ENCODE measurements at places on chromosomes 7 and 10.

DNA sequence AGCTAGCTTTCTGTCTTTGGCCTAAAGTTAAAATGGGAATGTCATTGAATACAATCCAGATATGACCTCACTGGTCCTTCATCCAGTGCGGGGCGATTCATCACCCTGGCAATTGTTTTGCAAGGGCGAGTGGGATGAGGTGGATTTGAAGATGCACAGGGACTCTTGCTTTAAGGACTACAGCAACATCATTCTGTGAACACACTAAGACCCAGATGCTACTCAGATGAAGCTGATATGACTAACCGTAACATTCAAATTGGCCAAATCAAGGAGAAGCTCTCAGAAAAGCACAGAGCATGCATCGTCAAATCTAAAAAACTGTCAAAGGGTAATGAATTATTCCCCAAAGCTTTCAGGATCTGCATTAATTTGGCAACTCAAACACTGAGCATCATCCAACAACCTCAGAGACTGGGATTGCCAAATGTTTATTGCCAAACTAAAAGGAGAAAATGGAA is 12.8 kb downstream of the CPA1 start:
- DNase-seq, result no peak

GRCh38 chr7:117019786-117020590 is 66.7 kb downstream of the ST7 start:
- no peak for DNase-seq

DNA sequence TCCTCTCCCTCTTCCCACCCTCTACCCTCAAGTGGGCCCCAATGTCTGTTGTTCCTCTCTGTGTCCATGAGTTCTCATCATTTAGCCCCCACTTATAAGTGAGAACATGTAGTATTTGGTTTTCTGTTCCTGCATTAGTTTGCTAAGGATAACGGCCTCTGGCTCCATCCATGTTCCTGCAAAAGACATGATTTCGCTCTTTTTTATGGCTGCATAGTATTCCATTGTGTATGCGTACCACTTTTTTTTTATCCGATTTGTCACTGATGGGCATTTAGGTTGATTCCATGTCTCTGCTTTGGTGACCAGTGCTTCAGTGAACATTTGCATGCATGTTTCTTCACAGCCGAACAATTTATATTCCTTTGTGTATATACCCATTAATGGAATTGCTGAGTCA is 51.7 kb upstream of the ATP6V0A4 start:
- no peak for DNase-seq

DNA sequence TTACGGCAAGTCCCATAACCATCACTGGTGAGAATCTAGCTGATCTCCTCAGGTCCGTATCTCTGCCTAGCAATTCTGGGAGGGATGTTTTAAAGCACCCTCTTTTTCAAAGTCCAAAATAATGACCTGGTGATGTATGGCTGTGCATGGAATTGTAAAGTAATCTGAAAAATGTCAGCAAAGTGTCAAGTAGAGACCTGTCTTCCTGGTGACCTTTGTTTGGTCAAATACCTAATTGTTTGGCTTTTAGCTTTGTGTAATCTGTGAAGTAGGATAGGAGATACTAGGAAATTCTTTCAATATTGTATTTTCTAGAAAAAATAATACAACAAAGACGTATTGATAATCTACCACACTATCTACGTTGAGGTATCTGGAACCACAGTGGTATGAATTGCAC is 51.0 kb downstream of the ABCB5 start:
- no peak for DNase-seq

DNA sequence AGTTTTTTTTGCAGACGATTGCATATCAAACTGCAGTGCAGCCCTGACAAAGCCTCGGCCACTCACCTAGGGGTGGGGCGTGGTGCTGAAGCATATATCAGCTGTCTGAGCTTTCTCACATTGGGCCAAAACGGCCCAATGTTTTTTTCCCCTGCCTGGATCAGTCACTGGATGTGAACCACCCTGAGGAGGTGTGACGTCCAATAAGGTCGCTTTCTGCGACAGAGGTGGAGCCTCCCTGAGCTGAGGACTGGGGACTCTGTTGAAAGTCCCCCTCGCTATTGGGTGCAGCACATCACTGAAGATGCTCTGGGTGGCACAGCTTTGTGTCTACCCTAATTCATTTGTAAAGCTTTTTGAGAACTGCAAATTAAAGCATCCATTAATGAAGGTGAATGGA is 60.9 kb downstream of the SEM1 start:
- no peak for DNase-seq
